ENCODE measurements at places on chromosomes 2 and 18.

- no peak for DNase-seq
Observed at GRCh38 chr18:35917043-35917442, 55.4 kb upstream of the RMP24 start.

- DNase-seq: no peak
Observed at GRCh38 chr2:231655488-231655887, 52.8 kb upstream of the PTMA start.

DNA sequence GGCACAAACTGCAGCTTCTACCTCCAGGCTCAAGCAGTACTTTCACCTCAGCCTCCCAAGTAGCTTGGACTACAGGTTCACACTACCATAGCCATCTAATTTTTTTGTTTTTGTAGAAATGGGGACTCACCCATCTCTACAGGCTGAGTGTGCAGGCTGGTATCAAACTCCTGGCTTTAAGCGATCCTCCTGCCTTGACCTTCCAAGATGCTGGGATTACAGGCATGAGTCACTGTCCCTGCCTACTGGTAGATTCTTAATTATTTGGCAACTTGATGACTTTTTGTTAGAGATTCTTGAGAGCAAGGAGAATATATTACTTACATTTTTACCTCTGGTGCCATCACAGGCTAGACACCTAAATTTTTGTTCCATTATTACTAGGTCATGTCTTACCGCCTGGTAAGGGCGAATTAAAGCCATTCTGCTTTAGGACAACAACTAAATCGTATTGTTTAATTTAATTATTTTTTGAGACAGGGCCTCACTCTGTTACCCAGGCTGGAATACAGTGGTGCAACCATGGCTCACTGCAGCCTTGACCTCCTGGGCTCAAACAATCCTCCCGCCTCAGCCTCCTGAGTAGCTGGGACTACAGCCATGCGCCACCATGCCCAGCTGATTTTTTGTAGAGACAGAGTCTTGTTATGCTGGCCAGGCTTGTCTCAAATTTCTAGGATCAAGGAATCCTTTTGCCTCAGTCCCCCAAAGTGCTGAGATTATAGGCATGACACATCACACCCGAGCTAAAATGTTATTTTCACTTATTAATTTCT lies 15.7 kb downstream of the DYNC1I2 start:
- DNase-seq: no peak

DNA sequence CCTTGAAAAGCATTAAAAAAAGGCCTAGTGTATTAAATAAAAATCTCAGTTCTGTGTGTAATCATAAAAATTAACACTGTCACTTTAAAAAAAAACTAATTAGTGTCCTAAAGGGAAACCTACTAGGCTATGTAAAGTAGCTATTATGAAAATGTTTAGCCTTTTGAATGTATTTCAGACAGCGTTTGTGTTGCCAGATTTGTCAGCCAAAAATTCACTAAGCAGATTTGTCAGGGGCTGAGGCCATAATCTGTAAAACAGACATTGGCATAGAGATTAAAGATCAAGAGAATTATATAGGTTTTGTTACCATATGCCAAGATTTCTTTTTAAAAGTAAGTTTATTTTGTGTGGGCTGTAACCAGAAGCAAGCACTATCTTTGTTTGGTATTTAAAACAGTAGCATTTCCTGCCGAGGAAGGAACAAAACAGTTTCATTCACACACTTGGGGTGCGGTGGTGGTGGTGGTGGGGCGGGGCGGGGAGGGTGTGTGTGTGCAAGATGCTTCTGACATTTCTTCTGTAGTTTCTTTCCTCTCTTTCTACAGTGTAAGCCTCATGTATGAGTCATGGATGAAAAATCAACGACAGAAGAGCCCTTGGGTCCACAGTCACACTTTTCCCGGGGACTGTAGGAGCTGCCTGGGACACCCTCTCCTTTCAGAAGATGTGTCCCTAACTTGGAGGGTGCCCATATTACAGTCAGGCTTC lies 328.5 kb upstream of the FANCL start:
- DNase-seq: no peak

DNA sequence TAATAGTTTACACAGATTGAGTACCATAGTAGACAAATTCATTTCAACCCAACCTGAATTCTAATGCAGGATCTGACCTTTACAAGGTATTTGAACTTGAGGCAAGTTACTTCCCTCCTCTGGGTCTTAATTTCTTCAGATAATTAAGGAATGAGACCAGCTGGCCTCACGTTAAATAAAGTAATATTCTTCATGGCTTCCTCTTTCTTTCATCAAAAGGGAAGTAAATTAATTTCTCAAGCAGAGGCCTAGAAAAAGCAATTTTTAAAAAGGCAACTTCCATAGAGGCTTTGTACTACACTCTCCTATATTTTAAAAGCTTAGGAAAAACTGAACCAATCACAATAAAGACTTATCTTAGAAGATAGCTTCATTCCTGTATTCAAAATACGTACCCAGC lies 109.2 kb downstream of the EXOC6B start:
- no peak for DNase-seq

GRCh38 chr2:229852565-229852964 lies 69.2 kb downstream of the TRIP12 start:
- DNase-seq: peak; percentile 23

- no peak for DNase-seq
Observed at GRCh38 chr2:25651782-25652455, 21.5 kb downstream of the DTNB start.

GRCh38 chr2:7012141-7012764 lies 95.0 kb downstream of the RNF144A start:
- DNase-seq: no peak

DNA sequence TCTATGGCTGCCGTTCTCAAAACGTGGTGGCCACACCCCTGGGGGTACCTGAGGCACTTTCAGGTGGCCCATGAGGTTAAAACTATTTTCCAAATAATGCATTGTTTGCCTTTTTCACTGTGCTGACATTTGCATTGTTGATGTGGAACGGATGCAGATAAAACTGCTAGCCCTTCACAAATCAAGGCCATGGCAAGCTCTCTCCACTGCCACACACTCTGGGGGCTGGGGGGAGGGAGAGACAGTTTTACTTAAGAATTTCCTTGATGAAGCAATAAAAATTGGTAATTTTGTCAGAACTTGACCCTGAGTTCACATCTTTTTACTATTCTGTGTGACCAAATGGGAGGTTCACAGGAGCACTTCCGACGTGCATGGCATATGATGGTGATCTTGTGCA lies 22.0 kb upstream of the TGIF1 start:
- DNase-seq: no peak

- no peak for DNase-seq
Observed at GRCh38 chr2:205800773-205801172, 118.5 kb downstream of the NRP2 start.

GRCh38 chr2:105329197-105329554 lies 359 bp downstream of the TGFBRAP1 start:
- no peak for DNase-seq

DNA sequence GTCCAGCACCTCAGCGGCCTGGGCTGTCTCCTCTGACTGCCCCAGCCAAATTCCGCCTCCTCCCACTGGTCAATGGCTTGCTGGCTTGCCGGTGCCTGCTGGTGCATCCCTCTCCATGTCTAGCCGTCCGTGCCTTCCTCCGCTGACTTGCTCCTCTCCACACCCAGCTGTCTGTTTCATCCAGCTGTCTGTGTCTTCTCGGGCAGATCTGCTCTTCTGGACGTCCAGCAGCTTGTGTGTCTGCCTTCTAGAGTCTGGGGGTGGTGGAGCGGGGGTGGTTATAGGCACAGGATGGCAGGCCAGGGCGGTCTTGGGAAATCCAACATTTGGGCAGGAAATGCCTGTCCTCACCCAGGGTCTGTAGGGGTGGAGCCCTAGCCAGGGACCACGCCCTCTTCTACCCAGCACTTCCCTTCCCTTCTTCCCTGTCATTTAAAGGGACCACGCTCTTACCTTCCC lies 369.2 kb downstream of the GALNT13 start:
- no peak for DNase-seq

GRCh38 chr2:144032566-144032965 lies 487.4 kb downstream of the ZEB2 start:
- no peak for DNase-seq

DNA sequence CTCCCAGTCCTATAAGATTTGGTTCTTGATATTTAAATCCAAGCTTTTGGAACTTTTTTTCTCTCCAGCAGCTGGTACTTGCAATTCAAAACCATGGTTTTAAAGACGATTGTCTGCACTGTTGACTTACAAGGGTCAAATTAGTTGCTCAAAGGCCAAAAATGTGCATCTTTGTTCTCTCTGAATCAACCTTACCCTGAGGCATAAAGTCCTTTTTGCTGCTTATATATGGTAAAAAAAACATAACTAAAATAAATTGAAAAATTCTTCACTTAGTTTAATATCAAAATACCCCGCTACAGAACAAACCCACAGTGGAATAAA lies 592.7 kb downstream of the XIRP2 start:
- no peak for DNase-seq

GRCh38 chr2:206069417-206069816 lies 16.6 kb downstream of the INO80D start:
- DNase-seq: no peak

DNA sequence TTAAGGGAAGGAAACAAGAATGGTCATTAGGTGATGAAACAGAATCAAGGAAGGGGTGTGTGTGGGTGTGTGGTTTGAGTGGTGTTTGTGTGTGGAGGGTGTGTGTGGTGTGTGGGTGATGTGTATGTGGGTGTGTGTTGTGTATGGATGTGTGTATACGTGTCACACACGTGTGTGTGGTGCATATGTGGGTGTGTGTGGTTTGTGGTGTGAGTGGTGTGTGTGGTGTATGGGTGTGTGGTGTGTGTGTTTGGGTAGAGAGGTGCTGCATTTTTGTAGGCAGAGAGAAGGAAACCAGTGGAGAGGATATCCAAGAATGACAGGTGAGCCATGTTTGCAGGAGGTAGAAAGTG lies 1.1 kb upstream of the CEP192 start:
- no peak for DNase-seq

- no peak for DNase-seq
Observed at GRCh38 chr18:48011926-48012465, 81.5 kb upstream of the SMAD2 start.

DNA sequence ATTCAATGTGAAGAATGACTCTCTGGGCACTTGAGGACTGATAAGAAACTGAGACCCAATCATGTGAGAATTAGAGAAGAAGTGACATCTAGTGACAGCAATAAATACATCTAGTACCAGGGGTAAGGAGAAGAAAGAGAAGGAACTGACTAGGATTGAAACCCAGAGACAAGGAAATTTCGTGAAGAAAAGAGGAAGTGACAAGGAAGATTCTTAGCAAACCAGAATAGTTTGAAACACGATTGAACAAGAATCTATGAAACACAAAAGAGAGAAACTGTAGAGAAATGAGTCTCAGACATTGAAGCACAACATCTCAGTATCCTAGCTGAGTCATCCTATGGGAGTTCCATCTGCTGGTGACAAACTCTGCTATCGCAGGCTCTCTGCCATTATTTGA lies 571.9 kb upstream of the PKDCC start:
- DNase-seq: no peak

- DNase-seq: no peak
Observed at GRCh38 chr2:105522645-105523044, 123.8 kb upstream of the FHL2 start.

DNA sequence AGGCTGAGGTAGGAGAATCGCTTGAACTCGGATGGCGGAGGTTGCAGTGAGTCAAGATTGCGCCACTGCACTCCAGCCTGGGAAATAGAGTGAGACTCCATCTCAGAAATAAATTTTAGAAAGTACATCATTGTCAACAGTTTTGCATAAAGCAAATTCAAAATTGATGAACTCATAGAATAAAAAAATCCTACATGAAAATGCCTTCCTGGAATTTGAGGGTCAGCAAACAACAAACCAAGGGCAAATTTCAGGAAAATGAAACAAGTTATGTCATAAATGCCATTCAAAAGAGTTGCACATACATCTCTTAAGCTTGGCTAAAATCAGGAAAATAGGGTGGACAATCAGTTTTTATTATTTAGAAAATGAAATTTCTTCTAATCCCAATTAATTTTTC lies 45.1 kb downstream of the COL5A2 start:
- no peak for DNase-seq

- no peak for DNase-seq
Observed at GRCh38 chr2:42223067-42223854, 54.1 kb downstream of the EML4 start.

GRCh38 chr2:42446503-42447271 lies 47.1 kb downstream of the KCNG3 start:
- DNase-seq: no peak

- no peak for DNase-seq
Observed at GRCh38 chr18:63113899-63114565, 205.5 kb downstream of the BCL2 start.

DNA sequence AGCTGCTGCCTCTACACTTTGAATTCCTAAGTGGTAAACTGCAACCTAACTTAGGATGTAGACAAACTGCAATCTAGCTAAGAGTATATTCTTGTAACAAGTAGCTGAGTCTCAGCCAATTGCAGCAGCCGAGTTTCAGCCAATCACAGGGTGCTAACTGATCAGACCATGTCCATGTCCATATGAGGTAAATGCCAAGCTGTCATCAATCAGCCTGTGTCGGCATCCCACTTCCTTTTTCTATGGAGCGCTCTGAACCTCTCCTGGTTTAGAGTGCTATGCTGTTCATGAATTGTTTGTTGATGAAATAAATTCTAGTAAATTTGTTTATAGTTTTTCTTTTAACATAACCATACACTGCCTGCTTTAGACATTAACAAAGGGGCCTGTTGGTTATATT lies 408.8 kb downstream of the NBAS start:
- no peak for DNase-seq

DNA sequence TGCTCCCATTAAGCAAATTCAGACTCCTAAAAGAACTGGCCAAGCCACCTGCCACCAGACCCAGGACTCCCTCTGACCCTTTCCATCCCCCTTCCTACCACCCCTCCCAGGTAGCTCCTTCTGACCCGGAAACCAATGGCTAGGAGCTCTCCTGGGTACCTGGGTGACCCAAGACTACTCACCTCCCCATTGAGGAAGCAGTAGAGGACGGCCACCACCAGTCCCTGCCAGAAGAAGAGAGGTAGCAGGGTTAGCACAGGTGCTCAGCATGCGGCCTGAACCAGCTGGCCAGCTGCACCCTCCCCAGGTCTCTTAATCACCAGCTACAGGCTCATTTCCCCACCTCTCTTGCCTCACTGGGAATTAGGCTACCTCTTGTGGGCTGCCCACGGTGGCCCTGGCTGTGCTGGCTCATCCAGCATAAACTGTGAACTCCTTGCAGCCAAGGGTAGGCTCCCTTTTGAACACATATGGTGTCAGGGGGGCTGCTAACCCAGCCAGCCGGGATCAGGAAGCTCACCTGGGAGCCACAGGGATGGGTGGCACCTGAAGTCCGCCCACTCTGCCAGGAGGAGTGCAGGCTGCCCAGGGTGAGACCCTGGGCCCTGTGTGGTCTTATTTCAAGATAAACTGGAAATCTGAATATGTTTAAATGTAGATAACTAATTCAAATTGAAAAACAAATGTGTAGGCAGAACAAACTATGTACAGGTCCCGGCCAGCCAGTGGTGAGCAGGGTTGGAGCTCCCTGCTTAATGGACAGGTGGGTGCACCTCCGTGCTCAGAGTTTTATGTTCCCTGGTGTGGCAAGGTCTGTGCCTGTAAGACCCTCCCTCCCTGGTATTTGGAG lies 9.9 kb downstream of the TMEM37 start:
- DNase-seq: no peak

Measured in stimulated activated CD4-positive, alpha-beta T cell treated with anti-CD3 and anti-CD28 coated beads, Interleukin-4, amount 100 ng/mL, for 1 hour (primary cell).